ENCODE measurements at places on chromosomes 1 and 21. TPM values are rescaled to one million over a fixed set of nuclear protein-coding genes. Genes with fewer than 3 reads are reported as not detected.

- no peak for DNase-seq
Measured at GRCh38 chr1:90704817-90705216, 12.3 kb downstream of the BARHL2 start.

GRCh38 chr21:44940116-44940631, 345 bp downstream of the SLX9 start:
- no peak for DNase-seq

DNA sequence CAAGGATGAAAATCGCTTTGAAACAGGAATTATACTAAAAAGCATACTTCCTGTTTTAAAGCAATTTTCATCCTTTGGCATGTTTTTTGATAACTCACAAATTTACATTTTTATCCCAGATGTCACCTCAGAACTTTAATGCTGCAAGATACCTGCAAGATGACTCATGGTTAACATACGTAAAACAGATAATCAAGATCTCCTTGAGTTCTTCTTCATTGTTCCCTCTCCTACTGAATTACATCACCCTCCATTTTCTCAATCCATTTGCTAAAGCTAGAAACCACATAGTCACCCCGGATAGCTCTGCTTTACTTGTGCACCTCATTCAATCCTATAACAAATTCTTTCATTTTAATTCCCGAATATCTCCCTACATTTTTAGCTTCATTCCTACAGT, 1114.2 kb downstream of the PLA2G4A start:
- no peak for DNase-seq

GRCh38 chr1:67399199-67399993, 30.8 kb downstream of the SERBP1 start:
- DNase-seq, result no peak

DNA sequence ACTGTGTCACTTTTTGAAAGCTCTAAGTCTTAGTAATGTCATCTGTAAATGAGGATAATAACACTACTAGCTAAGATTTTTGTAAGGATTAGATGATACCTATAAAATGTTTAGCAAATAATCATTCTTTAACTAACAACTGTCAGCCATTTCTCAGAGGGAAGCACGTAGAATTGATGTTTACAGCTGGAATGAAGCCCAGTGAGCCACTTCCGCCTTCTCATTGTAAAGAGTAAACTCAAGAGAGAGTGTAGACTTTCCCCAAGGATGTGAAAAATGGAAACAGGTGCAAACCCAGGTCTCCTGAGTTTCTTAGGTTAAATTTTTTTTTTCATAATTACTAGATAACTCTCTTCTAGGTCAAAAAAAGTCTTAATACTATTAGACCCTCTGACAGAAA, 4.9 kb downstream of the GREM2 start:
- no peak for DNase-seq

- no peak for DNase-seq
Measured at GRCh38 chr1:164576291-164577271, 17.6 kb downstream of the PBX1 start.

- no peak for DNase-seq
Measured at GRCh38 chr1:22472596-22472995, 20.9 kb downstream of the ZBTB40 start.

GRCh38 chr1:230427981-230428380, 1.8 kb upstream of the PGBD5 start:
- DNase-seq, result no peak

DNA sequence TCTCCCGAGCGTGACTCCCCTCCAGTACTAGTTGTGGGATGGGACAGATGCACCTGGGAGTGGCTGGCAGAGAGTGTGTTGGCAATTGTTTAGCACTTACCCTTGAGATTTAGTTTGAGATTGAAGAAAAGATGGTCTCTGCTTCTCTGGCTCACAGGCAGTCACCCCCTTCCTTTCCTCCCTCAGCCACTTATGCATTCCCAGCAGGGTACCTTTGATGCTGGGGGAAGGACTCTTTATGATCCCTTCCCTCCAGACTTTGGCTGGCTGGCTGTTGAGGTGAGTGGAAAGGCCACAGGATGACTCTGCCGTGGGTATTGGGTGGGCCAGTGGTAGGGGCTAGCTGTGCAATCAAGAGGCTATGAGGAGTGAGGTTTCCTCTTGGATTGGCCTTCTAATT, 236.8 kb downstream of the CAMTA1 start:
- DNase-seq, result no peak

- DNase-seq, result no peak
Measured at GRCh38 chr1:86751923-86752322, 47.5 kb downstream of the SH3GLB1 start.

DNA sequence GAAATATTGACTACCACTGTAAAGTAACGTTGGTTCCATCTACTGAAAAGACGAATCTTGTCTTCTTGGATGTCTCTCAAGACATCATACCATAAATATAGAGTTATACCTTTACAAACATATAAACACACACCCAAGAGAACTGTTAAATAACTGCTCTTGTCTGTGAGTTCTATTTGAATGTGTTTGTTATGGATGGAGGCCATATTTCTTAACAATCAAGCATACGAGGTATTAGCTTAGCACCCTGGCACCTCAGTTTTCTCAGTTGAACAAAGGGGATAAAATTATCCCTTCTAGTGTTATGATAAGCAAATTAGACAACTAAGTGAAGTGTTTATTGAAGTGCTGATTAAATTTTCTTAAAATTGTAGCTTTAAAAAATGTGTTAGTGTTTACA, 336.6 kb upstream of the ZRANB2 start:
- DNase-seq, result no peak

DNA sequence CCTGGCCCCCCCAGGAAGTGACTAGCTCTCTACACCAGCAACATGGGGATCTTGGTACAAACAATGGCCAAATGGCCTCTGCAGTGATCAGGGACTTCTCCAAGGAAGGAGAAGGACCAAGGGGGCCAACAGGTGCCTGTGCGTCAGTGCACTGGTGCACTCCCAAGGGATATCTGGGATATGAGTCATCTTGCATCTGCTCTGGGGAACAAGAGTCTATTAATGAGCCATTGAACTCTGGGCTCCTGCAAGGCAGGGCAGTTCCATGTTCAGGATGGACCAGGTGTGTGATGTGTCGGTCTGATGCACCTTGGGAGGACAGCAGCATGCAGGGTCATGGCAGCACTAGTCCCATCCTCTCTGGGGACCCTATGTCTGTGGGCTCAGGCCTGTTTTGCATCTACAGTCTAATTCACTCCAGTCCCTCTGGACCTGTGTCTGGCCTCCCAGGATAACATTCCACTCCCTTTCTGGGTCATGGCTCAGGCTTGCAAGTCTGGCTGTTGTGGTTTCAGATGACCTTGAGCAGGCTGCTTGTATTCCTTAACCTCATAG, 125.3 kb downstream of the TRABD2B start:
- no peak for DNase-seq

DNA sequence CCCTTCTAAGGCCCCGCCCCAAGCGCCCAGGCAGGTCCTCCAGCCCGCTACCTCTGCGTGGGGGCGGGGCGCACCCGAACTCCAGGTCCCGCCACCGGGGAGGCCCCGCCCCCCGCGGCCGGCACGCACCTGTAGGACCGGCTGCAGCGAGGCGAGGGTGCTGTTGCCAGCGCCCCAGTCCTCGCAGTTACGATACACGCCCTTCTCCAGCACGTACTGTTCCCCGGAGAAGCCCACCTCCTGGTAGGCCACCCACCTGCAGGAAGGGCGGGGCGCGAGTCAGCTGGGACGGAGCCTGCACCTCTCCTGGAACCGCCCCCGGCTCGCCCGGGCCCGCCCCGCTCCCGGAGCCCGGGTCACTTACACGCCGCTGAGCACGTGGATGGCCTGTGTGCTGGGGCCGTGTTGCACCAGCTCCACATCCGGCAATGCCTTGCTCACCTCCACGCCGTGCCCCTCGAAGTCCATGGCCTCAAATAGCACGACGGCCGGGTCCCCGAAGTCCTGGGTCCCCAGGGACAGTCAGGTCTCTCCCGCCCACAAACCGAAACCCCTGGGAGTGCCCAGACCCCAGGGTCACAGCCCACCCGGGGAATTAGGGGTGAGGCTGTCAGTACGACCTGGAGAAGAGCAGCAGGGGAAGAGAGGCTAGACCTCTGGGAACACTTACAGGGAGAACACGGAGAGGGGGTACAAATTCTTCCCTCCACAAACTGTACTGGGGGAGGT, 17.3 kb downstream of the CRYBG2 start:
- DNase-seq, result peak; percentile 88

GRCh38 chr1:65449214-65449823, 28.9 kb downstream of the LEPR start:
- DNase-seq, result no peak

- no peak for DNase-seq
Measured at GRCh38 chr1:155696524-155696923, 7.6 kb downstream of the DAP3 start.

DNA sequence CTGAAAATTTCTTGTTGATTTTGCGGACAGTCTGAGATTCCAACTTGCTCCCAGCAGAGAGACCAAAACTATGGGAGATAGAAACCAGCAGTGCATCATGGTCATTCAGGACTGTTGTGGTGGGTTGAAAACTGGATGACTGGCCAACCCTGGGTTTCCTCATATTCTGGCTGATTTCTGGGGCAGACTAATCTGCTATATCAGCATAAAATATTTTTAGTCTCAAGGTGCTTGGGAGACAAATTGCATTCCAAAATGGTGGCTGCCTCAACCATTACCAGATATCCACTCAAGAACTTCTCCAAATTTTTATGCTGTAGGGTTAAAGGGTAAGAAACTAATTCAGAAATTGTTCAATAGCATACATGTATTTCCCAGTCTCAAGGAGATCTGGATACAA, 434.0 kb downstream of the BRINP3 start:
- DNase-seq, result no peak

GRCh38 chr1:35762141-35762540, 7.6 kb downstream of the CLSPN start:
- DNase-seq, result no peak

DNA sequence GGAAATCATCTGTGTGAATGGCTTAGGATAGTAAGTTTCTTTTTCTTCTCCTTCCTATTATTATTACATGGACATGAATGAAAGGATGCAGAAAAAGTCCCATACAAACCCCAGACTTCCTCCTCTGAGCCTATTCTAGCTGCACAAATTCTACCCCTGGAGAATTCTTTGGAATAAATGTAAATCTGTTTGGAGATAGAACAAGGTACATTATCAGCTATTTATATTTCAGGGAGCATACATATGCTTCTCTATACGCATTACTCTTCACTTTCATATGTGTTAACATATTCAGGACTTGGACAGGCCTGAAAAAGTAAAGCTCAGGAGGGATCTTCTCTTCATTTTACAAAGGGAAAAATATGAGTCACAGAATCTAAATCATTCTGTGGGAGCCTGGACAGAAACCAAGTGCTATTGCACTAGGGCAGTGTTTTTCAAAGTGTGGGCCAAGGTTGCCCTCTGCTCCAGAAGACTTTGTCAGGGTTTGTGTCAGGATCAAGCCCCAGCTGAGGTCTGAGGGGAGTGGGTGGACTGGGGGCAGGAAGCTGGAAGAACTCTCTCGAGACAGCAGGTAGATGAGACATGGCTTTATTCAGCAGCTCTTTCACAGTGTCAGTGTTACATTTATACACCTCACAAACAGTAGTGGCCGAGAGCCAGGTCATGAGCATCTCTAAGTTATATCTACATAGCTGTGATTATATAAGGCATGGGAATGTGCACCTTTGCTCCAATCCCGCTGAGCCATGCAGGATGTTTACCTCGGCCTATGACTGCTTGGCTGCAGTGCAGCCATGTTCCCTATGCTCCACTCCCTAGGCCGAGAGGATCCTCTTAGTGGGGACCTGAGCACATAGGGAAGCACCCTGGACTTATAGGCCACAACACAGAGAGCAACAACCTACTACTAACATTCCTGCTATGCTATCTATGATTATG, 114.3 kb downstream of the GDAP2 start:
- no peak for DNase-seq

DNA sequence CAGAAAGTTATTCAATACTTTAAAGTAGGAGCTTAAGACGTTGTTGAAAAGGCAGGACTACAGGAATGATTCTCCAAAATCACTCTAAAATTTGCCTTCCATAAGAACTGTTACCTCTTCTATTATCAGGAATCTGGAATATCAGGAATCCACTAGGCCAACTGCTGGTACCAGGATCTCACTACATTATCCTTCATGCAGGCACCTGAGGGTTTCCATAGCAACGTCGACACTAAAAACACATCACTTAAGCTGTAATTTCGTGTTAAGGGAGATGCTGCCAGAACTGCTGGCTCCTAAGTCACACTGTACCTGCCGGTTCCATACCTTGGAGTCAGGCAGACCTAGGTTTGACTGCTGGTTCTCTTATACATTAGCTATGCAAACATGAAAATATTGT, 139.7 kb upstream of the C1orf87 start:
- DNase-seq, result no peak

GRCh38 chr1:226665505-226666163, 73.4 kb downstream of the ITPKB start:
- no peak for DNase-seq

- DNase-seq, result no peak
Measured at GRCh38 chr1:22204989-22205913, 62.4 kb upstream of the WNT4 start.

DNA sequence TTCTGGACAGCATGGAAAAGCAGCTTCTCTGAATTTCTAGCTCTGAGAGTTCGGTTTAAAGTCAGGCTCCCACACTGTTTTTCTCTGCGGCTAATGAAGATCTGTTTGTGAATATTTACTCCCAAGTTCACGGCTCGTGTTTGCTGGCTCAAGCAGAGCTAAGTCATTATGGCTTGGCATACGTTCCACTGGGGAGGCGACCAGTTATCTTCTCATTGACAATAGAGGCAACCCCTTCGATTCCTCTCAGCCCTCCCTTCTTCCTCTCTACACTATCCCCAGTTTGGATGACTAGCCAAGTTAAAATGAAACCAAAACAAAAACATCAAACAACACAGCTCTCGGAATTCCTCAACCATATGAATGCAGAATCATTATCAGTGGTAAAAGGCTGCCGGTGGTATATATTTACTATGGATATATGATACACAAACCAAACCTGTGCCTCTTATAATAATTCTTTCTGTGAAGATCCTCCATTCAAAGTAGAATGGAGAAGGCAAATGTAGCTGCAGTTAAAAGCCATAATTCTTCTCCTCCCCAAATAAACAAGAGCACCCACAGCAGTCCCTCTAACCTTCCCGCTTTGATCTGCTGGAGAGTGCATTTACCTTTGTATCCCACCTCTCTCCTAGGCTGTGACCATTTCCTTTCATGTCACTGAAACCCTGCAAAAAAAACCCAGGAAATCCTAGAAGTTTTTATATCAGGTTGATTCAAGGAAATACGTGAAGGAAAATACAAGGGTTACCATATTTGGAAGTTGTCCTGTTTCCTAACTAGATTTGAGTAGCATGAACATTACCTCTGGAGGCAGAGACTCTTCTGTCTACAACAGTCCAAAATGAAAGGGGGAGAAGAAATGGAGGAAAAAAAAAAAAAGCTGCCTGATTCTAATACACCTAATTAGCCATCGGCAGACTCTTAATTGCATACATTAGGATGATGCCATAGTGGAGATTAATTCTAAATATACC, 108.3 kb upstream of the USH2A start:
- DNase-seq, result no peak

GRCh38 chr1:180905927-180906326, 6.8 kb upstream of the KIAA1614 start:
- DNase-seq, result no peak

SPOCD1 gene
- total RNA-seq, result 0.91 TPM

PTGS2 gene
- total RNA-seq, result 0.38 TPM

AZIN2 gene
- total RNA-seq, result 5.2 TPM

MYOG gene
- not detected for total RNA-seq

LEMD1 gene
- total RNA-seq, result 15.2 TPM

ATP1B1 gene
- 120 TPM for total RNA-seq

NUF2 gene
- total RNA-seq, result 19.6 TPM

SPRR4 gene
- not detected for total RNA-seq

OR2M2 gene
- total RNA-seq, result not detected

RAB25 gene
- total RNA-seq, result 93.8 TPM

CELA2A gene
- not detected for total RNA-seq

HOOK1 gene
- 56.1 TPM for total RNA-seq

ACTL8 gene
- total RNA-seq, result not detected

Data from progenitor cell of endocrine pancreas (in vitro differentiated cells).